ENCODE measurements at places on chromosomes 11 and 22.

DNA sequence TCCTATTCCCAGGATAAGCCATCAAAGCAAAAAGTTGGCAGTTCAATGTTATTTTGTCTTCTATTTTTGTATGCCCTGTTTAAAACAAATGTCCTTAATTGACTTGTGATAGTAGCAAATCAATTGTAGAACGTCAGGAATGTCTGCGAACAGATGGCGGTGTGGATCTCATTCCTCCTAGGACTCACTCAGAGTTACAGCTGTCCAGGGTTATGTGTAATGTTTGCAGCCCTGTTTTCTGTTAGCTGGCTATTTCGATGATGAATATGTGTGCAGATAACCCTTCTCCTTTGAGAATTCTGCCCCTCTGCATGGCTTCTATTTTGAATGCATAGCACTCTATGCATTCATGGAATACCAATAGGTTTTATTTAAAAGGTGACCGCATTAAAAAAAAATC is 1248.0 kb upstream of the CNTN5 start:
- DNase-seq = no peak

- no peak for DNase-seq
These were observed 210.5 kb downstream of the MN1 start for GRCh38 chr22:27591060-27591459.

DNA sequence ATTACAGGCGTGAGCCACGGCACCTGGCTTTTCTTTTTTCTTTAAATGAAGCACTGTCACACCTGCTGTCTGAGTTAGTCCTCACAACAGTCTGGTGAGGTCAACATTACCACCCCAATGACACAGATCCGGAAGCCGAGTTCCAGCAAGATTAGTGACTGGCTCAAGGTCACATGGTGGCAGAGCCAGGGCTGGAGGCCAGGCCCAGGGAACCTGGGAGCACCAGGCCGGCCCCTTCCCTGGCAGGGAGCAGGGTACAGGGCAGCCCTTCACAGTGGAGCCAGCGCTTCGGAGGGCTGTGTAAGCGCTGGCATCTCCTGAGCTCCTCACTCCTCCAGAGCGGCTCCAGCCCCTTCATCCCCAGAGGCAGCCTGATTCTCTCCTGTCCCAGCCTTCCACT is 118.7 kb downstream of the ST3GAL4 start:
- DNase-seq = no peak

DNA sequence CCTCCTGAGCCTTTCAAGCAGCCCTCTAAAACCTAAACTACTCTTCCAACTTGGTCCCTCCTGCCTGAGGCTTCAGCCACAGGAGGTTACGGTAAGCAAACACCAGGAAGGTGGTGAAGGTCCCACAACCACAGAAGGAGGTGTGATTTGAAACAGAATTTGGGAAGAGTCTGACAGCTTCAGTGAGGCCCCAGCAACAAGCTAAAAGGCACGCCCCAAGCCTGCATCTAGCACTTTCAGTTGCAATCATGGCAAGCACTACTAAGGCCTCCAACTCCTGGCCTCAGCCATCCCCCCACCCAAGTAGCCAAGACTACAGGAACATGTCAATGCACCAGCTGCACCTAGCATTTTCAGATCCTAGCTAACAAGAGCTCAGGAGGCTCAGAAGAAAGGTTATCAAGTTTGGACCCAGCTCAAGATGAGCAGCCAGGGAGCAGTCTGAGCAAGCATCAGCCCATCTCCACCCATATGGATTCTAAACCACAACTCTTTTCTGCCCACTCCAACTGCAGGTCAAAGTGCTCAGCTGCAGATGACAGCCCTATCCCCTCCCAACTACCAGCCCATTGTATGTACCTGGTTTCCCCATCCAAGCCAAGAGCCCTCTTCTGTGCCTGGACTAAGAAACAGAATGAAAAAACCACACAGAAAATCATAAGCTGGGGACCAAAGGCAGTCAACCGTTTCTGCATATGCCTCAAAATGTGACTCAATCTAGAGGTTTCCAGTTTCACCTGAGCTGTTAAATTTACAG is 10.4 kb upstream of the AHNAK start:
- DNase-seq = peak; percentile 41

- no peak for DNase-seq
These were observed 13.3 kb downstream of the SBF1 start for GRCh38 chr22:50461536-50461935.

DNA sequence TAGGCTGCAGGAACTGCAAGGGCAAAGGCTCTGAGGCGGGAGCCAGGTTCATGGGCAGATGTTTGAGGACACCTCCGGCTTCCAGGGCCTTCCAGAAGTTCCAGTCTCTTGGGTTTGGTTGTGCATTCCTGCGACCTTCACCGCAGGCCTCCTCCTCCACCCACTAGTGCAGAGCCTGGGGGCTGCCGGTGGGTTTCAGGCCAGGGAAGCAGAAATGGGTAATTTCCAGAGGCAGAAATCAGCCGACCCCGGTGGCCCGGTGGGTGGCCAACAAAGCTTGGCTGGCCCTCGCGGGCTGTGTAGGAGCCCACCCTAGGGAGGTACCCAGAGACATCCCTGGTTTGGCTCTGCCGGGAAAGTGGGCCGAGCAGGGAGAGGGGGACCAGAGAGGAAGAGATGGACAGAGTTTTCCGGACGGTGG is 417 bp upstream of the PHETA2 start:
- DNase-seq = no peak

- no peak for DNase-seq
These were observed 69.1 kb downstream of the ADM start for GRCh38 chr11:10373929-10374328.

All from T-cell (primary cell).